ENCODE measurements at places on chromosomes 5 and 9.

DNA sequence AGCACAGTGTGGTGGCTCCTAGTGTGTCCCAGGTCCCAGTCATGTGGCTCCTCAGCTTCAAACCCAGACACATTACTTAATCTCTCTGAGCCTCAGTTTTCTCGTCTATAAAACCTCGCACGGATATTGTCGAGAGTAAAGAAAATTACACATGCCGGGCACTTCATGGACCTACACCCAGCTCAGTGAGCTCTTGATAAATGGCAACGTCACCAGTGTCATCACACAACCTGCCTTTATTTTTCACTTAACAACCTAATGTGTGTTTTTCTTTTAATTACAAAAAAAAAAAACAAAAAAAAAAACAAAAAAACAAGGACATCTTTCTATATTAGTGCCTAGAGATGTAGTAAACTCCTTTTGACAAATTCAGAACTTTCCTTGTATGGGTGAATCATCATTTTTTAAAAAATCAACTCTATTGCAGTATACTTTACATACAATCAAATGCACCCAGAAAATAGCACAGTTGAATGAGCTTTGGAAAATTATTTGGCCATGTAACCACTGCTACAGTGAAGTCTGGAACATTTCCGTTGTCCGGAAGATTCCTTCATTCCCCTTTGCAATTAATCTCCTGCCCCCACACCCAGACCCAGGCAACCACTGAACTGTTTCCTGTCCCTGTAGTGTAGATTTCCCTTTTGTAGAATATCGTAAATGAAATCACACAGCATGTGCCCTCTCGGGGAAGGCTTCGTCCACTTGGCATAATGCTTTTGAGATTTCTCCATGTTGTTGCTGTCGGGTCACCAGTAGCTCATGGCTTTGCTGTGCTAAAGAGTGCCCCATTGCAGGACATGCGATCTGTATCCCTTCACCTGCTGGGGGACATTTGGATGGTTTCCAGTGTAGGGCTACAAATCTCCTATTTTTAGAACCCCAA is 100.4 kb upstream of the LARP1 start:
- no peak for DNase-seq

DNA sequence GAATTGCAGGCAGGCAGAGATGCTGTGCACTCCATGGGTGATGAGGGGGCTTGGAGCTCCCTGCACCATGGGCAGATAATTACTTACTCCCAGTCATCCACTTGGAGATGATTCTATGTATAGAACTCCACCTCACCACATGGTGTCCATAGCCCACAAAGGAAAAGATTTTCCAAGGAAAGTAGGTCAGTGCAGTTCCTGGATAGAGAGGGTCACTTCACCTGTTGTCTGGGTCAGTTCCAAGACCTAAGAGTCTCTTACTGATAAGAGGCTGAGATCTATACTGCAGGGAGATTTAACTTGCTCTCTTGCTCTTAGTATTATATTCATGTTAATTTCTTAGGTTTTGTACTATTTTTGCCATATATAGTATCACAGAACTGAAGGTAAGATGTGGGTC is 113.9 kb upstream of the BRINP1 start:
- DNase-seq, result no peak

DNA sequence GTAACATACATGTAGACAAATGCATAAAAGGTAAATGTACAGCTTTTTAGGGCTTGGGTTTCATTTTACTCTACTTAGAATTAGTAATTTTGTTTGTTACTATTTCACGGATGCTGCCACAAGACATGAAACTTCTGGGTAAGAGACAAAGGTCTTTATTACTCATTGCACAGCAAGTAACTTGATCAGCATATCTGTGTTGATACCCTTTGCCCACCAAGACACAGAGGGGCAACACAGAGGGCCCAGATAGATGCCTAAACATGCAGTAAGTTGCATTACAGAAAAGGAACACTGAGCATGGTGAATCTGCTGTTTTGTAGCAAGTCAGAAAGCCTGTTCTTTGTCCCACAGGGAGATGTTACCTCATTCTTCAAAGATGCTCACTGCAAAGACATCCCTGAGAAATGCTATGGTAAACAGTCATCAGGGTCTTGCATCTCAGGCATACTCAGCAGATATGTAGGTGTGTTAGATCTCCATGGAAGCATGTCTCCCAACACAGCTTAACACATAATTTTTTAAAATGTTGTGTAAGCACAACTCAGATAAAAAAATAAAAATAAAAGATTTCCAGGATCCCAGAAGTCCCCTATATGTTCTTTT is 10.3 kb downstream of the ITGA2 start:
- DNase-seq, result no peak

DNA sequence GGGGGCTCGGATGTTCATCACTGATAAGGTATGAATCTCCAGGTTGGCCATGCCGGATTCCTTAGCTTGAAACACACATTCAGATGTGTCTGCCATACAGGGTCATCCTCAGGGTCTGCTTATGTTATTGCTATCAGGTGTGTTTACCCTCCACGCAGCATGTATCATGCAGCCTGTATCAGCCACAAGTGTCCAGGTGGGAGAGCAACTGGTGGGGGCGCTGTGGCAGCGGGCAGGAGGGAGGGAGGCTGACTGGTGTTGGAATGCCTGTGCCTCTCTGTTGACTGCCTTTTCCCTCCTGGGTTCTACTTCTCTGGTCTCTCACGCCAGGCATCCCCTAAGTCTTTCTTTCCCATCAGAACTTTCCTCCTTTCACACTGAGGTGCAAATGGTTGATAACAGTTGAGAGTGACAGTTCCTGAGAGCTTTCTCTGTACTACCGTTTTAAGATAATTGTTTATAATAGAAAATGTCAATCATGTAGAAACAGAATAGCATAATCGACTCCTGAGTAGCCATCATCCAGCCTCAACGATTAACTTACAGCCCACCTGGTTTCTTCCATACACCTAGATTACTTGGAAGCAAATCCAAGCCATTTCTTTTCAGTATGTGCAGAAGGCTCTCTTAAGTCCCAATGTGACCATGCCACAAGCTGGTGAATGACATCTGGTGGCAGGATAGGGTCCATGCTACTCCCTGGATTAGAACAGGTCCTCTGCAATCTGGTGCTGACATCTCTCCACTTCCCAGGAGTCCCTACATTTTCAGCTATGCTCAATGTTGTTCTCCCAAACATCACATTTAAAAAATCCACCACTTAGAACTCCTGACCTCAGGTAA is 86.6 kb downstream of the ACER2 start:
- DNase-seq, result no peak

- no peak for DNase-seq
Observed at GRCh38 chr5:170105642-170106611, at the start of gene FOXI1. Gene FOXI1, plus strand, starts transcription at chr5:170105897. Its CDS starts 61 bp downstream, at chr5:170105958.
